ENCODE measurements at places on chromosomes 4 and X.

- DNase-seq, result no peak
These were observed 21.7 kb upstream of the SPP1 start for GRCh38 chr4:87953826-87954225.

- no peak for DNase-seq
These were observed 5.4 kb downstream of the PNMA6E start for GRCh38 chrX:153395613-153396319.

GRCh38 chr4:110487873-110488272 is 11.9 kb downstream of the ENPEP start:
- DNase-seq, result no peak

GRCh38 chrX:16067886-16068515 is 55.4 kb upstream of the GRPR start:
- no peak for DNase-seq

GRCh38 chrX:48003367-48003757 is 427 bp downstream of the ZNF182 start:
- DNase-seq, result no peak

GRCh38 chr4:97577004-97577403 is 566.3 kb downstream of the STPG2 start:
- DNase-seq, result no peak

DNA sequence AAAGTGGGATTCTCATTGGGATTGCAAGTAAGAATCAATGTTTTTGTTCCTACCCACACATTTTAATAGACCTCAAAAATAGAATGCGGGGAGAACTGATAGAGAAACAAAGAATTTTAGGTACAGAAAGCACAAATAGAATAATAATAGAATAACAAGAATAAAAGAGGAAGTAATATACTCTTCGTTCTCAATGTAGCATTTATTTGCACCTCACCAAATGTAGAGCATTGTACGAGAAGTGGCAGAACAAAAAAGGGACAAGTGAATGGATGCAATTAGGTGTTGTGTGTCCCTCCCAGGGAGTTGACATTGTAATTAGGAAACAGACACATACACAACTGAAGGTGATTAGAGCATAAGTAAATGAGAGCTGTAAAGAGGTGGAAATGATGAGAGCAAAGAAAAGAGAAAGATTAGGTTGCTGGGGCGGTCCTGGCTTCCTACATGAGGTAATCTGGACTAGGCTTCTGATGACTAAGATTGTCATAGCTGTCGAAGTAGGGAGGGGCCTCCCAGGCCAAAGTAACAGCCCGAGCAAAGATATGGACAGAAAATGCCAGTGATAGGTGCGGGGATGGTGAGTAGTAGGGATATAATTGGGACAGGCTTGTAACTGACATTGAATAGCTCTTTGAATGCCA is 10.4 kb downstream of the RAB9A start:
- no peak for DNase-seq

- DNase-seq, result no peak
These were observed 512 bp upstream of the TMEM131L start for GRCh38 chr4:153465615-153466080.

GRCh38 chrX:69207216-69207615 is 42.0 kb upstream of the PJA1 start:
- DNase-seq, result no peak

- no peak for DNase-seq
These were observed 242.0 kb downstream of the MAPK10 start for GRCh38 chr4:86117705-86118302.

Measured in type B pancreatic cell (in vitro differentiated cells).